ENCODE measurements at places on chromosomes 7 and 10.

DNA sequence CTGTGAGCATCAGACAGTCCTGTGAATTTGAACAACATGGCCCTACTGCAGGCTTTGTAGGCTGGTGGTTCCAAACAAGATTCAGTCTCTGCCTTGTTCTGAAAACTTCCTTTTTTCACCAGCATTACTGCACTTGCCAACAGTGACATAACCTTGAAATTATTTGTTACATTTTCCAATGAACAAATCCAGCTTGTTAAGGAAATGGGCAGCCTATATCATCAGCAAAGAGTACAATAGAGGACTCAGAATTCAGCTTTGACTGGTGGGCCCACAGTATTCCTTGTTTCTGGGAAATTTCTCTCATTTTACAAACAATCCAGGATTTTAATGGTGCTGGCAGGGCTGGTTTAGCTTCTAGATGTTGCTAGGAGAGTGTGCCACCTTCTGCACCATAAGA is 703.7 kb upstream of the FZD8 start:
- no peak for DNase-seq

DNA sequence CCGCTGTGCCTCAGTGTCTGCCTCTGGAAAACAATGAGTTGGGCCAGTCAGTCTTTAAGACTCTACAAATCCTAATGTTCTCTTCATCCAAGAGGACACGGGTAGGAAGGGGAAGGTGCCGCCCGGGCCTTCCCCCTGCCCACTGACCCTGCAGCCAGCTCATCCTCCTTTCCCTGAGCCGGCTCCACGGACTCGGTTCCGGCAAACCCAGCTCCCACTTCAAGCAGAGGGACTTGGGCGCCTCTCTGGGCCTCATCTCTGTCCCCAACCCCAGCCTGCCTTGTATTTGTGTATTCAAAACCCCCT is 95.6 kb downstream of the C10orf105 start:
- DNase-seq, result no peak

- DNase-seq, result no peak
Measured at GRCh38 chr10:65675236-65675635, 1250.6 kb upstream of the LRRTM3 start.

GRCh38 chr10:128173386-128173785 is 47.2 kb upstream of the MKI67 start:
- no peak for DNase-seq

DNA sequence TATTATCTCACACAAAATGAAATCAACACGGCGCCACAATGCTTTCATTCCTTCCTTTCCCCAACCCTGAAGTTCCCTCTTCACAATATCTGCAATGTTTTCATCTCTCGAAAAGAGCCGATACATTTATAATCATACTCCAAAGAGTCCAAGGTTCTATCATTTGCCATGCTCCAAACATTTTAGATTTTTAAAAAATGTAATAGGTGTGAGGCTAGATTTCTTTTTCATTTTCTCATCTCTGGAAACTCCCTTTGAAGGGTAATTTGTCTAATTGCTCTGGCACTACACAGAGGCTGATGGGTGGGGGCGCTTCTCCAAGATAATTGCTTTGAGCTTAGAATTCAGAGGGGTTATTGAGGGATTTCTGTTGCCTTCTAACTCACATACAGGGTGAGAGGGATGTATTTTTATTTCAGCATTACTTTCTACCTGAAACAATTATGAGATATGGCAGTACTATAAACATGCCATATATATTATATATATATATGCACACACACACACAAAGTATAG is 4.9 kb downstream of the DLX5 start:
- no peak for DNase-seq

- DNase-seq, result no peak
Measured at GRCh38 chr7:158397885-158398284, 189.7 kb downstream of the PTPRN2 start.

DNA sequence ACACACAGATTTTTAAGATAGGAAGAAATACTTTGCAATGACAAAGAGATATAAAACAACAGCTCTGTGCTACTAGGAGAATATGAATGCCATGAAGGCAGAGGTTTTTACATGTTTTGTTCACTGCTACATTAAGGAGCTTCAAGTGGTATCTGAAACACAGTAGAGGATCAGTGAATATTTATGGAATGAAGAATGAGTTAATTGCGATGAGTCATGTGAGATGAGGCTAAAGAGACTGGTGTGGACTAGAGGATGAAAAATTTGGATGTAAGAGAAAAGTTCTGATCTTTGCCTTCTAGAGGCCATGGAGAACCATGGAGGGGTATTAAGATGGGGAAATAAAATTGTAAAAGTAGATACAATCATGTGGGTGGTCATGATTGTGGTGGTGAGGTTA is 434.2 kb downstream of the PHTF2 start:
- no peak for DNase-seq

All from anterior cingulate cortex (tissue), 58 donors.